ENCODE measurements at places on chromosomes 13 and 19. TPM values are rescaled to one million over a fixed set of nuclear protein-coding genes. Genes with fewer than 3 reads are reported as not detected.

The SPTBN4 gene
- 25.6 TPM for total RNA-seq

The KIR3DL1 gene
- total RNA-seq = not detected

The CLEC4G gene
- total RNA-seq = under 0.01 TPM

The CYP4F12 gene
- under 0.01 TPM for total RNA-seq

The CYP4F8 gene
- not detected for total RNA-seq

The KANK3 gene
- total RNA-seq = 2.2 TPM

The CLN5 gene
- total RNA-seq = 20.7 TPM

Measured in temporal lobe (tissue), 4 donors.